ENCODE measurements at places on chromosomes 13 and 19.

DNA sequence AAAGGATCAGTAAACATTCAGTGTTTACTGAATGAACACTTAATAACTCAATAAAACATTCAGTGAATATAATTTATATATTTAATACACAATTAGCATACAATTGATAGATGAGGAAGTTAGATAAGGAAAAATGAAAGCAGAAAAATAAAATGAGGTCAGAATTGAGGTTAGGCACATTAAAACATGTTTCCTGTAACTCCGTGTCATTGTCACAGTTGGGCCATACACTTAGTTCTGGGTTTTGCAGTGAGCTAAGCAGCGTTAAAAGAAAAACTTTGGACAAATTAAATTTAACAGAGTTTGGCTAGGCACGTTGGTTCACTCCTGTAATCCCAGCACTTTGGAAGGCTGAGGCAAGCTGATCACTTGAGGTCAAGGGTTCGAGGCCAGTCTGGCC, 71.4 kb downstream of the MIPEP start:
- no peak for DNase-seq

- no peak for DNase-seq
Observed at GRCh38 chr13:60311527-60311926, 85.5 kb upstream of the TDRD3 start.

- no peak for DNase-seq
Observed at GRCh38 chr19:15291548-15292021, 40.8 kb downstream of the BRD4 start.

DNA sequence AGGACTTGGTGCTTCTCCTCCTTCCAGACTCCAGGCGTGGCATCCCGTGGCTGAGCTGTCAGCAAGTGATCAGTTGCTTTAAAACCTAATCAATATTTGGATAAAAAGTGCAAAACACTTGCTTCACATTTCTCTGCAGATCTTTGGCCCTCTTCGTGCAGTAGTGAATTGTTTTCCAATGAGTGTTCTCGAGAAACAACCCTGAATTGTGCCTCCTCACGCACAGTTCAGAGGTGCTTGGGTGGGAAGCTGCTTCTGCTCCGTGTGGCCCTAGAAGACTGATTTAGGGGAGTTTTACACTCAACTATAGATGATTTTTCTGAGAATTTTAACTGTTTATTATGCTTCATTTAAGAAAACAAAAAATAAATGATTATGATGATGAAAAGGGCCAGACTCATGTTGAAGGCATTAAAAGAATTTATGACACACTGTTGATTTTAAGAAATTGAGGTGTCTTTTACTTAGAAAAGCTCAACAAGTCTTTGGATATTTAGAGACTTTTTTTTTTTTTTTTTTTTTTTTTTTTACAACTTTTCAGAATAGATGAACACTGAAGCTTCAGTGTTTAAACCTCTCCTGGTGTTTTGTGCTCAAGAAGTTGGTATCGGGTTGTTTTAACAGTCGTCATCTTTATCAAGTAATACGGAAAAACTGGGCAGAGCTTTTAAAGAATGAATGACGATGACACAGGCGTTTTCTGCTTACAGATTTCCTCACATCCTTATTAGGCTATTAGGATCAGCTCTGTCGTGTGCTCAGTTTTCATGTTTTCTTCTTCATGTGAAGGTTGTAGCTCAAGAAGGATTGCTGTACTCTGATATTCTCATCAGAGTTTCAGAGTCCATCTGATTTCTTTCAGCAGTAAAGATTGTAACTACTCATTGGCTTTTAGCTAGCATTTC, 39.5 kb upstream of the TEX29 start:
- DNase-seq: no peak

GRCh38 chr13:112813552-112813951, 123.7 kb downstream of the ATP11A start:
- no peak for DNase-seq

GRCh38 chr13:110980921-110981320, 66.1 kb upstream of the ANKRD10 start:
- DNase-seq: no peak

DNA sequence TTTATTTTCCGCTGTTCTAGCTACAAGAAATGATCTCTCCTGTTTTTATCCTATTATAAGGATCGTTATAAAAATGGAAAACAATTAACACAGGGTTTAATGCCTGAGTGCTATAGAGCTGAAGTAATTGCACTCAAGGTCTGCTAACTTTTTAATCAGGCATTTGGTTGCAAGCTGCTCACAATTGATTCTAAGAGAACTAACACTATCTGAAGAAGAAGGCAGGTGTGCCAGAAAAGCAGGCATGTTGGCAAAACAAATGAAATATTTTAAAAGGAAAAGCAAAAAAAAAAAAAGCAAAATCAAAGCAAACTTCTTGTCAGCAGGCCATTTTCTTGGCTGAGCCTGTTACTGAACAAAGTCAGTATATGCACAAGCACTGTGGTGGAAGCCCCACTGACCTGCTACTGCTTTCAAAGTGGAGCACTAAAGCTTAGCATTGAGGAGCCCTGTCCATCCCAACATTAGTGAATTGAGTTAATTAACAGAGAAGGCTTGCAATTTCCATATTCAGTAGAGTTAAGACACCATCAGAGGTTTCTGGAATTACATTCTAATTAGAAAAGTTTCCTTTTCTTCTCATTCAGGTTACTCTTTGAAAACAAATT, 574.2 kb downstream of the PCDH9 start:
- no peak for DNase-seq

GRCh38 chr13:27211771-27212364, 39.5 kb upstream of the RPL21 start:
- peak; percentile 78 for DNase-seq

DNA sequence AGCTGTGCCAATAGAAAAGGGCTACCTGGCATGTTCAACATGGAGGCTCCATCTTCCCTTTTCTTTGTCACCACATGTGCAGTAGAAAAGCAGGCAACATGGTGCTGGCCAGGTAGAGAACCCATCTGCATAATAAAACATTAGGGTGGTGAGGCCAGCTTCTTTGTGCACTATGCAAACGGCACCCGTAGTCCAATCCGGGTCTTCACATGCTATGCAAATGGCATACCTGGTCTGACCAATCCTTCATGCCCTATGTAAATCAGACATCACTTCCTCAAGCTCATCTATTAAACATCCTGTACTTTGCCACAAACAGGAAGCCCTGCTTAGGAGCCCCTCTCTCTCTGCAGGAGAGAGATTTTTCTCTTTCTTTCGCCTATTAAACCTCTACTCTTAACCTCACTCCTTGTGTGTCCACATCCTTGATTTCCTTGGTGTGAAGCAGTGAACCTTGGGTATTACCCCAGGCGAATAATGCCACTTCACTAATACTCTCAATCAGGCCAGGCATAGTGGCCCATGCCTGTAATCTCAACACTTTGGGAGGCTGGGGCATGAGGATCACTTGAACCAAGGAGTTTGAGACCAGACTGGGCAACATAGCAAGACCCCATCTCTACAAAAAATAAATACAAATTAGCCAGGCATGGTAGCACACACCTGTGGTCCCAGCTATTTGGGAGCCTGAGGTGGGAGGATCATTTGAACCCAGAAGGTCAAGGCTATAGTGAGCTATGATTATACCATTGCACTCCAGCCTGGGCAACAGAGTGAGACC, 111.3 kb upstream of the MRI1 start:
- no peak for DNase-seq

DNA sequence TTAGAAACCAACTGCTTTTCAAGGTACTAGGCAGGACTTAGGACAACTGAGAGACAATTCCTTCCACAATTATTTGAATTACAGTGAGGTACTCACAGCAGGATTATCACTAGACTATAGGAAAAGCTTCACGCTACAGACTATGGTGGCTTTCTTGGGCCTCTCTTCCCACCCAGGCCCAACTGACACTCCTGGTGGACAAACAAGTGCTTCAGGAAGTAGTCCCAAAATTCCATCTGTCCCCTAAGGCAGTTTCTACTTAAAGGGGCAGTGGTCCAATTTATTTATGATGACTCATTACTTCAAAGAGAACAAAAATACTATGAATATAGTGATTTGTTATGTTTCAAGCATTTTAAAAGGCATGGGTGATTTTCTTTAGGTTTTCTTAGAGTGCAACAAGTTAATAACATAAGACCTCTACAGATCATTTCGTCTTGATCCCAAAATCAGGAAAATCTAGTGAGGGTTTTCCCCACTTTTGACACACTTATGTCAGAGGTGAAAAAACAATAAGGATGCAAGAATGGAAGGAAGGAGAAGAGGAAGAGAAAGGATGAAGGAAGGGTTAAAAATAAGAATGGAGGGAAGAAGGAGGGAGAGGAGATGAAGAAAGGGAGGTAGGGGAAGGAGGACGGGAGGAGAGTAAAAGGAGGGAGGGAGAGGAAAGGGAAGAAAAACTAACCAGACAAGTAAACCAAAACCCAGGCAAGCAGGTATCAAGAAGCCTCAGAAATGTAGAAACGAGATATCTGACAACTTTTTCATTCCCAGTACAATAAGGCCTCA, 100.7 kb downstream of the SERP2 start:
- DNase-seq: no peak

GRCh38 chr13:40330950-40331349, 335.5 kb downstream of the FOXO1 start:
- DNase-seq: no peak

DNA sequence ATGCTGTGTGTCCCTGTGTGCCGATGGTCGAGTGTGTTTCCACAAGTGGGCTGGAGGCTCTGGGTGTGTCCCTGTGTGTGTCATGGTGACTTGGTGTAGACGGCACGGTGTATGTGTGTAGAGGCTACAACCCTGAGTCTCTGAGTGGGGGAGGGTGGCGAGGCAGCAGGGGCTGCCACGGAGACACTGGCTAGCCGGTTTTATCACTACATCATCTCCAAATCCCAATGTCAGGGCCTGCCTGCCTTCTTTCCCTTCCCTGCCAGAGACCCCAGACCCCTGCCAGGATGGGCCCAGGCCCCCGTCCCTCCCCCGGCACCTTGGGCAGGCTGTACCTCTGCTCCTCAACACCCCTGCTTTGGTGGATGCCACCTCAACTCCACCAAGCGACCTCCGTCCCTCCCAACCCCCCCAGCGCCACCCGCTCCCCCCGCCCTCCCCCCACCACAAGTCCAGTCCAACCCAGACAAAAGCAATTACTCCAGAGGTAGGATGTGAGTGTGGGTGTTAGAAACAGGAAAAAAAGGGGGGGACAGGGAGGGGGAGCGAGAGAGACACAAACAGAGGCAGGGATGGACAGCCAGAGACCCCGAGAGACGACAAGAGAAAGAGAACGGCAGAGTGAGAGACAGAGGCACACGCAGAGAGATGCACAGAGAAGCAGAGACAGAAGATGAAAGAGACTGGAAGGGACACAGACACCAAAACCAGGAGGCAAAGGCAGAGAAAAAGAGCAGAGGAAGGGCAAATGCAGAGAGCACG, 21.6 kb upstream of the POU2F2 start:
- no peak for DNase-seq

GRCh38 chr13:30120133-30120822, 187.1 kb downstream of the KATNAL1 start:
- no peak for DNase-seq

- no peak for DNase-seq
Observed at GRCh38 chr13:98503175-98504028, 73.5 kb downstream of the STK24 start.

DNA sequence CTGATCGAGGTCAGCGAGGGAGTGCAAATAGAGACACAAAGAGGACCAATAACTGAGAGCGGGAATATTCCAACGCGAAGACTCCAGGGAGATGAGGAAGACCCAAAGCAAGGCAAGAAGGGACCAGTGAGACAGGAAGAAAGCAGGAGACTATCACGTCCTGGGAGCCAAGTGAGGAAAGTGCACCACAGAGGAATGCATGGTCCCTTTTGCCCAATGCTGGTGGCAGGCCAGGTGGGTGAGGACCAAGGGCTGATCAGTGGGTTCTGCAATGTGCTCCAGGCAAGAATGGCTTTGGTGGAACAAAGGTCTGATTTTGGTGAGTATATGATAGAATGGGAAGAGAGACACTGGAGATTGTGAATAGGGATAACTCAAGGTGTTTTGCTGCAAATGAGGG, 25.4 kb downstream of the CHST8 start:
- no peak for DNase-seq
